ENCODE measurements at places on chromosomes 7 and 10. TPM values are rescaled to one million over a fixed set of nuclear protein-coding genes. Genes with fewer than 3 reads are reported as not detected.

DNA sequence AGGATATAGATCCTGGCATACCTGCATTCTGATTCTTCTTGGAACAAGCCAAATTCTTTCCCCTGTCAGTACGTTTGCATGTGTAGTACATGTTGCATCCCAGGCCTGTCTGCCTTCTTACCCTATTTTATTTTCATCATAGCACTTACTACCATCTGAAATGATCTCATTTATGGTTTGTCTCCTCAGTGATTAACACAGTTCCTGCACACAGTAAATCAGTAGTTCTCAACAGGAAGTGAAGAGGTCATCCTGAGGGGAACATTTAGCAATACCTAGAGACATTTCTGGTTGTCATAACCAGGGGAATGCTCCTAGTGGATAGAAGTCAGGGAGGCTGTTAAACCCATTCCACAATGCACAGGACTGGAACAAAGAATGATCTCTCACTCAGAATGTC is 38.2 kb upstream of the SLC26A4 start:
- DNase-seq, result no peak

Gene CCDC136
- total RNA-seq, result 0.72 TPM

Gene NUDCD3
- total RNA-seq, result 62.1 TPM

- no peak for DNase-seq
These were observed 106.7 kb upstream of the CAV2 start for GRCh38 chr7:116392806-116393205.

Gene EMX2
- total RNA-seq, result not detected

Gene GIMAP4
- total RNA-seq, result 9.3 TPM

Gene CREM
- 8.7 TPM for total RNA-seq

Gene CYP2W1
- total RNA-seq, result 0.12 TPM

GRCh38 chr7:143499743-143500348 is 22.2 kb downstream of the TAS2R41 start:
- DNase-seq, result no peak

Gene LIPK
- not detected for total RNA-seq

DNA sequence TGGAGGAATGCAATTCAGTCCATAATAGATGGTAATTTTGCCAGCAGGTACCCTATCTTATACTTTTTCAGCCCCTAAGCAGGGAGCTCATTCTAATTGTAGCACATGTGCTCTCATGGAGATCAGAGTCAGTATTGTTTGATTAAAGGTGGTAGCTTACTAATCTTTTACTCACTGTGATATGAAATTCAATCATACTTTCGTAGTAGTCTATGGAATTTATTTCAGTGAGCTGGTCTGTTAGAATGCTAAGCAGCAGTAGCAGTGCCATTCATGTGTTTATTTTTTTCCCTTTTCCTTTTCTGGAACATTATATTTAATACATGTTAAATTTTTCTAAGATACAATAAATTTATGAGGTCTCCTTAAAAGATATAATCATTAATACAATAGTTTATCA is 109.0 kb downstream of the ST7 start:
- no peak for DNase-seq

GRCh38 chr7:104960741-104961448 is 53.1 kb upstream of the KMT2E start:
- DNase-seq, result no peak

DNA sequence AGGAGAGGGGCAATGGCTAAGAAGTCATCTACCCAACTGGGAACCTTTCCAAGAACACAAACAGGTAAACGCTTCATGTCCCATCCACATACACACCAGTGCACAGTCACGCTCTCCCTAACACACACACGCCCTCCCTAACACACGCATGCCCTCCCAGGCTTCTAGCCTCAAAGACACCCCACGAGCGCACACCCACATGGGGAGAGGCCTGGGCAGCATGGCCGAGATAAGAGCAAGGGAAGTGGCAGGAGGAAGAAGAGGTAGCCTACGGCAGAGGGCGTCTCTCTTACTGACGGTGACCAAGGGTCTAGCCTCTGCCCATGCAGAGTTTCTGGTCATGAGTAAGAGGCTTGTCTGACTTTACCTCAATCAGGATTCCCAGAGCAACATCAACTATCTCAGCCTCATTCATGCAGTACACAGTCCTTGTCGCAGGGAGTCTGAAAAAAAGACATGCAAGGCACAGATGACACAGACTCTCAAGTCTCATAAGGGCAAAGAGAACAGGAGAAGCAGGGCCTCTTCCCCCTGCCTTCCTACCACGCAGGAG is 3.1 kb downstream of the CYREN start:
- DNase-seq, result no peak

DNA sequence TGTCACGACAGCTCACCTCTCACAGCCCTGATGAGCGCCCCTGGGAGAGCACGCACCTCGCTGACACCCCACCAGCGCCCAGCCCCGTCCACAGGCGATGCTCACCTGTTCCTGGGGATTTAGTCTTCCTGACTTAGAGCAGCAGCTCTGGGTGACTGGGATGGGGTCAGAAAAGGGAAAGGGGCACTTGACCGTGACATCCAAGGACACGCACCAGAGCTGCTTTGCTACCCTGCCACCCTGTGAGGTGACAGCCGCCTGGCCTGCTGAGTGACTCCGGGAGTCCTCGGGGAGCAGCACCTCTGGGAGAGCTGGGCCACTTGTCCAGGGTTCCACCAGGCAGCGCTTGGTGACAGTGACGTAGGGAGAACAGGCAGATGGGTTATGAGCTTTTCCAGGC is 148.2 kb downstream of the PRKAG2 start:
- no peak for DNase-seq

Gene OR2A42
- total RNA-seq, result not detected

DNA sequence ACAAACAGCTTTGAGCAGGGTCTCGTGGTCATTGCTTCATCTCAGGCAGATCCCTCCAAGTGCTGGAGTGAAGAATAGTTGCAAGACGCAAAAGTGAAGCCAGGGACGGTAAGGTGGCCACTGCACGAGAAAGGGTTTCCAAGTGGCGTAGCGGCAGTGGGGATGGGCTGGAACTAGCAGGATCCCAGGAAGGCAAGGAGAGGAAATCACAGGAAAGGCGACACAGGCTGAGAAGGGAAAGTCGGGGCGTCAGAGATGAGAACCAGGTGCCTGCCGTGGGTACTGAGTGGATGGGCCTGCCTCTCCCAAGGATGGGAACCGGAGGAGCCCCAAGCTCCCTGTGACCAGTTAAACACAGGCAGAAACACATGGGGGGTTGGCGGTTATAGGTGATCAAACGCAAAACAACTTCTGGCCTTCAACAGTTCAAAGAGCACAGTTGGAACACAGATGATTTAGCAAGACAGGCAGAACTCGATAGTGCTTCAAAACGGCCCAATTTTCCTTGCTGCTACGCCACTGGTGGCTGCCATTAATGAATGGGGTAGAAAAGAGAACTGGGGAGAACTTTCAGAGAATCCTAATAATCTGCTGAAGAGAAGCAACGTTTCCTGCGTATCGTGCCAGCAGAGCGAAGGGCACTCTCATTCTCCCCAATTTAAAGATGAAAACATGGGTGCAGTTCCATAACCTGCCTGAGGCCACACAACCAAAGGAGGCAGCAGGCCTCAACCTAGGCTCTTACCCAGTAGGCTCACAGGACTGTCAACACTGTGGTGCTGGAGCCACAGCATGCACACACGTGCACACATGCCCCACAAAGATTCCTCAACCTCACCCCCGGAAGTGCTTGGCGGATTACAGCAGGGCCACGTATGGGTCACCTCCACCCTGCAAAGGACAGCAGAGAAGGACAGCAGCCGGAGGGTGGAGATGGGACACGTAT is 61.9 kb downstream of the MAD1L1 start:
- no peak for DNase-seq

Gene KCNMA1
- total RNA-seq, result 3.9 TPM

DNA sequence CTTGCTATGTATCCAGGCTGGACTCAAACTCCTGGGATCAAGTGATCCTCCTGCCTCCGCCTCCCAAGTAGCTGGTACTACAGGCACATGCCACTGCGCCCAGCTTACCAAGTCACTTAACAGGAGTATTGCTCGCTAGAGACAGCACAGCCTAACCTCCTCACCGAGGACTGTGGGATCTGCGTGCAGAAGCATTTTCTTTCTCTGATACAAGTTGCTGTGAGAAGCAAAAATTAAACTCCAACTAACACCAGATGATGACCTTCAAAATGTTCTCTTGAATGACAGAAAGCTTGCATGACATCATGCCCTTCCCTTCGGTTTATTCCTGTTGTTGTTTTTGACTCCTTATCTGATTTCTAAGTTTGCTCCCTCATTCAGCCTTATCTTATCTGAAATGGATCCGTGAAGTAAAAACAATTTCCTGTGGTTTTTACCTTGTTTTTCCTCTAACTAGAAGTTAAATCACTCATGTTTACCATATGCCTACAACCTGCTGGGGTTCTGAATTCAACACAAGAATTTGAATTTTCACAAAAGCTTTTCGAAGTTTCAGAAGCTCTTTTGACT is 94.4 kb upstream of the KIF5B start:
- no peak for DNase-seq

- no peak for DNase-seq
These were observed 337.4 kb downstream of the PRPF18 start for GRCh38 chr10:13924040-13924725.

DNA sequence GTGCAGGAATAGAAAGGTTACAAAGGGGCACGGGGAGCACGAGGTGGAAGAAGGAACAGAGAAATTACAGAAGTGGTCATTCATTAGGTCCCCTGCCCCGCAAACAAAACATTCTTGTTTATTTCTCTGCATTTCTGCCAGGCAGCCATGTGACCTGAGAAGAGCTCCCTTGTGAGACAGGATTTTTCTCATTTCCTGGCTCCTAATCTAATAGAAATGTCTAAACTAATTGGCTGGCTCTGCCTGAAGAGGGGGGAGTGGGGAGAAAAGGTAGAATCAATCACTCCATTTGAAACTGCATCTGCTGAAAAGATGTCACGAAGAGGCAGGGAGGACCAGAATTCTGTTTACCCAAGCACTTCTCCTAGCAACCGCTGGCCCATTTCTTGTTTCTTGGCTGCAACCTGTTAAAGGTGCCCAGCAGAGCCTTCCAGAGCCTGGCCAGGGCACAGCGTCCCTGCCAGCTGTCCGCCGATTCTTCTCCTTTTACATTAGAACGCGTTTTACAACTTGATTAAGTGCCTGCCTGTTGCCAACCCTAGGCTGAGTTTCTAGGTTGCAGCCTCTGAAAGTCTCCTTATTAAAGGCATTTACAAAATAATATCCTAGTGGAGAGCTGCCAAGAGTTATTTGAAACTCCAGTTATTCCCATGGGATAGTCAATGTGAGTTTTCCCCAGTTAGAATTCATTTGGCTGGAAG is 1227.6 kb downstream of the TYW1 start:
- no peak for DNase-seq

Gene FAM180A
- total RNA-seq, result 0.38 TPM

DNA sequence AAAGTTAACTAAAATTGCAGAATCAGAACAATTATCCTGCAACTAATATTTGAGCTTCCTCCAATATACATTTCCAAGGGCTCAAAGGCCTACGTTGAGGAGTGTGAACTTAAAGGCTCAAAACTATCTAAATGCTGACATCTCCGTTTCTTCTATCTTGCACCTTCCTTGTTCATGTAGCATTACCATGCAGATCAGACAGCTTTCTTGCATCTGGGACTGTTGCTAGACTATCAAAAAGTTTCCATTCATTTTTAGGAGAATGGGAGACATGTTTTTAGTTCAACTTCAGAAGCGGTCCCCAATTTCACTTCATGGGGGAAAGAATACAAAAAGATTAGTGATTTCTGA is 2.9 kb downstream of the ANKRD1 start:
- no peak for DNase-seq

GRCh38 chr7:35871856-35872255 is 71.0 kb downstream of the SEPTIN7 start:
- DNase-seq, result no peak

- no peak for DNase-seq
These were observed 1.2 kb downstream of the PROSER2 start for GRCh38 chr10:11824376-11824775.

Gene TMEM213
- total RNA-seq, result not detected

Gene ARHGEF35
- total RNA-seq, result 7.7 TPM

DNA sequence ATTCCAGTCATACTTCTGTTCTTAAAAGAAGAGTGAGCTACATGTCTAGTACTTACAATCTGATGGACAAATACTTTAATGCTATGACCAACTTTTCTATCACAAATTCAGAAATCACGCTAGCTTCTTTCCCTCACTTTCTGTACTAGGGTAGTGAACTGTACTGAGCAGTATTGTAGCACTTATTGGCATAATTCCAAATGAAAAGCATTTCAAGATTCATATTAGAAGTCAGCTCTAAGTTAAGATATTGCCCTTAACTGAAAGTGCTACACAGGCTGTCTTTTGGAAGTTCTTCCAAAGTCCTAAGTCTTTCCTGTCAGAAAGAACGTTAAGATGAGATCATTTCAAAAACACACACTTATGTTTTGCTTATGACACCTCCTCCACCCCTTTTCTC is 13.4 kb downstream of the P4HA1 start:
- DNase-seq, result no peak

Gene LEP
- not detected for total RNA-seq

GRCh38 chr7:33905389-33906032 is at the start of gene BMPER:
Gene BMPER (plus strand): TSS chr7:33905539. CDS start chr7:33905614, 75 bp downstream.
- DNase-seq, result peak; percentile 73

DNA sequence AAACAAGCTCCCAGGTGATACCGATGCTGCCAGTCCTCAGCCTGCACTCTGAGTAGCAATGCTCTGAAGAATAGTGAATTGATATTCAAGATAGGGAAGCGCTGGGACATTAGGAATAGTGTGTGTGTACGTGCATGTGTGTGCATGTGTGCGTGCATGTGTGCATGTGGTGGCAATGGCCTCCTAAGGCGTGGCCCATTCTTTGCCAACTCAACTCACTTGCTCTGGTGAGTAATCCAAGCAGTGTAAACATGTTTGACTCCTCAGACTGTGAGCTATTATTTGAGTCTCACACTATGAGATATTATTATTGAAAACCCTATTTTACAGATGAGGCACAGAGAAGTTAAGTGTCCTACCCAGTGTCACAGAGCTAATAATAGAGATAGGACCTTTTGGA is 186.6 kb downstream of the RAB11FIP2 start:
- DNase-seq, result no peak

DNA sequence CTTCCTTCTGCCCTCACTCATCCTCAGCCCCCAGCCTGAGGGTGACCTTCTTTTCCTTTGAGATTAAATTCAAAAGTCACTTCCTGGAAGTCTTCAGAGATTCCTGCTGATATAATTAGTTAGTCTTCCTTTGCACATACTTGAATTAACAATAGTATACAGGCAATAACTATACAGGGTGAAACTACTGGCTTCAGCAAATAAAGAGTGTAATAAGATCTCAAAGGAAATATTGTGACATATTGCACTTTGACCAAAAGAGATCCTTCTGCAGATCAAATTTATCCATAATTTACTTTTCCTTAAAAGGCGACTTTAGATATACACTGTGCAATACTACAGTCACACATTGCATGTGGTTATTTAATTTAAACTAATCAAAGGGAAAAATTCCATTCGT is 123.8 kb downstream of the SEMA3A start:
- no peak for DNase-seq

Gene NPS
- not detected for total RNA-seq

Data from pancreas (tissue), 10 donors.